Esophagus mucosa (tissue), 1 donor: ENCODE measurements at places on chromosomes 5 and 9. TPM values are rescaled to one million over a fixed set of nuclear protein-coding genes. Genes with fewer than 3 reads are reported as not detected.

FIBCD1 gene
- 0.20 TPM for total RNA-seq

LRRC19 gene
- 0.08 TPM for total RNA-seq

DNA sequence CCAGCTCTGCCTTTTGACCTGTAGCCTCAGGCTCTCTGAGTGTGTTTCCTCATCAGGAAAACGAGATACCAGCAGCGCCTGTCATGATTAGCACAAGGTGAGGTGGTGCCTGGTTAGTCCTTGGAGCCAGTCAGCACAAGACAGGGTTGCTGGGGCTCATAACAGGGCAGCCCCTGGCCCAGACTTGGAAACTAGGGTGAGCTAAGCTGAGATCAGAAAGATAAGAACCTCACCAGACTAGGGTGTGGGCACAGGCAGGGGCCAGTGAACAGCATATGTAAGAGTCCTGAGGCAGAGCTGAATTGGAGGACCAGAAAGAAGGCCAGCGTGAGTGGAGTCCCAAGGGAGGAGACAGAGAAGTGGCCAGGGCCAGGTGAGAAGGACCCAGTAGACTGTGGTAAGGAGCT lies 42.7 kb upstream of the FUBP3 start:
- ATAC-seq = no peak

DNA sequence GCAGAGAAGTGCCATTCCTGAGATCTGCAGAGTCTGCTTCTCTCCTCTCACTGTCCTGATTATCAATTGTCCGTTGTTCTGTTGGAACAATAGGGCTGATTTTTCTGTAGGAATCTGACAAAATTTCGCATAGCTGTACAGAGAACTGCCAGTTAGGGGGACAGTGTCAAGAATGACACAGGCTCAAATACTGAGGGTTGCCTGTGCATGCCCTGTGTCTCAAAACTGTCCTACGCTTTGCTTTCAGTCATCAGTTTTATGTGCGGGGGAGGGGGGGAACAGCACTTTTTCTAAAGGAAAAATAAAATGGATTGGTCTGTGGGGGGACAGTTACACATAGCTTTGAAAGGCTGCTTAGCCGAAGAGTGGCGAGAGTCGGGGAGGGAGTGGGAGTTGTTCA lies 248.6 kb downstream of the PDZD2 start:
- no peak for ATAC-seq

- no peak for ATAC-seq
These were observed 157.5 kb upstream of the CCDC152 start for GRCh38 chr5:42599106-42599505.

- ATAC-seq = no peak
These were observed 63.1 kb upstream of the RETREG1 start for GRCh38 chr5:16679863-16680262.

DNA sequence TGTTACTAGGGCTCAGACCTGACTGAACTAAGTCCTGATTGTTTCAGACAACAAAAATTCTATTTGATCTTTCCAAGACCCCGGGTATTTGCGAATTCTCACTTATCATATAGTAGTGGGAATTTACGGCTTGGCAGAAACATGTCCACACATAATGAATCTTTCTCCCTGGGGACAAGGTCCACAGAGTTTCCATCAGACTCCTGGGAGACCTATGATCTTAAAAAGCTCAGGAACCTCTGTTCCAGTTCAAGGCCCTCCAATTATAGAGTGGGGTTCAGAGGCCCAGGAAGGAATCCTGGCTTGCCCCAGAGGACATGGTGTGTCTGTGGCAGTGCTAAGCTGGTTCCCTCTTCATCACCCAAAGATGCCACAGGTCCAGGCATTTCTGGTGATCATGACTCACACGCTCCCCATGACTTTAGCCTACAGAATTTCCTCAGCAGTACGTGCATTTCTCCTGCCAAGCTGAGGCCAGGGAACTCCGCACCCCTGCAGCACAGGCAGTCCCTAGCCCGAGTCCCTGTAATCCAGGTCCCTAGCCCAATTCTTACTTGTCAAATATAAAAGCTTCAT lies 12.6 kb downstream of the RAPGEF1 start:
- peak; percentile 68 for ATAC-seq
